Hippocampal formation (tissue), 2 donors: ENCODE measurements at places on chromosomes 5 and 9.

DNA sequence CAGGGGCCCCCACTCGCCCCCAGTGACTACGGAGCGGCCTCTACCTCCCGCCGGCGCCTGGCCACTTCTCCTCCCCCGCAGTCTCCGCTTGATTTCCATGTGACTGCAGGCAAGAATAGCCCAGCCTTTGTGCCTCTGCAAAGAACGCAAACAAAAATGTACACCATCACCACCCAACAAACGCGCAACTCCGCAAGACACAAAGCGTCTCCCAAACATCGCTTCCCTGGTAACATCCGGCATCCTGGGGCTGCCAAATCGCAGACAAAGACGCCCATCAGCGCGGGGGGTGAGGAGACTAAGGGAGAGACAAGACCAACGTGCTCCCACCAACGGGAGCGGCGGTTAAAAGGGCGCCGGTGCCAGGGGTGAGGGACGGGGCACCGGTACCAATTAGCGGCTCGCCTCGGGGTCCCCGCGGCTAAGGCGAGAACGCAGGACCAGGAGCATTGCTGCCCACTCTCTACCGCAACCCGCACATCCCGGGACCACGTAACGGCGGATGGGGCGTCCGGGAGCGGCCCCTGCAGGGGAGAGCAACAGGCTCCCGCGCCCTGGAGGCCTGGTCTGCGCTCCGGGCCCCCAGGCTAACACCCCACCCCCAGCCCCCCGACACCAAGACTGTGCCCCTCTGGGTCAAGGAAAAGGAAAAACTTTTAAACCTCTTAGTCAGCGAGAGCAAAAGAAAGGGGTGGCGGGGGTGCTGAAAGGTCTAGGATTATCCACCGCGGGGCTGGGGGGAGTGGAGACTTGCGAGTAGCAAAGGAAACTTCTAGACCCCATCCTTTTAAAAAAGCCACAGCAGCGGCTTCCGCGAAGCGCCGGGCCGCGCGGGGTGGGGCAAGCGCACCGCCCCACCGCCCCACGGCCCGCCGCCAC is 885 bp downstream of the MPDZ start:
- DNase-seq, result peak; percentile 66

- peak; percentile 51 for DNase-seq
These were observed 60.7 kb downstream of the MED27 start for GRCh38 chr9:132018957-132019405.

- peak; percentile 40 for DNase-seq
These were observed 644 bp downstream of the NIM1K start for GRCh38 chr5:43192558-43193180.

DNA sequence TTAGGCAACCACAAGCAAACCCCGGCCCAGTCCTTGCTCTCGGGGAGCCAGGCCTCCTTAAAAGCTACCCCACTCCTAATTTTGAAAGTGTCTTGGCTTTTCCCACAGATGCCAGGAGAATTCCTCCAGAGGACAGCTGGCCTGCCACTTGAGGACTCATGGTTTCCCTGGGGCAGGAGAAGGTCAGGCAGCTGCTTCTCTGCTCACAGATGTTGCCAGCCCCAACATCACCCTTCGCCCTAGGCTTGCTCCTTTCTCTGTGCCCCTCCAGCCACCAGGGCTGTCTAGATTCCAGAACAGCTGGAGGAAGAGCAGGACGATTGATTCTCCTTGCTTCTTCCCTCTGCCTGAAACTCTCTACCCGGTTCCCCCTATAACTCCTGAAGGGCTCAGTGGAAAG is 8.5 kb downstream of the GGTA1 start:
- no peak for DNase-seq

DNA sequence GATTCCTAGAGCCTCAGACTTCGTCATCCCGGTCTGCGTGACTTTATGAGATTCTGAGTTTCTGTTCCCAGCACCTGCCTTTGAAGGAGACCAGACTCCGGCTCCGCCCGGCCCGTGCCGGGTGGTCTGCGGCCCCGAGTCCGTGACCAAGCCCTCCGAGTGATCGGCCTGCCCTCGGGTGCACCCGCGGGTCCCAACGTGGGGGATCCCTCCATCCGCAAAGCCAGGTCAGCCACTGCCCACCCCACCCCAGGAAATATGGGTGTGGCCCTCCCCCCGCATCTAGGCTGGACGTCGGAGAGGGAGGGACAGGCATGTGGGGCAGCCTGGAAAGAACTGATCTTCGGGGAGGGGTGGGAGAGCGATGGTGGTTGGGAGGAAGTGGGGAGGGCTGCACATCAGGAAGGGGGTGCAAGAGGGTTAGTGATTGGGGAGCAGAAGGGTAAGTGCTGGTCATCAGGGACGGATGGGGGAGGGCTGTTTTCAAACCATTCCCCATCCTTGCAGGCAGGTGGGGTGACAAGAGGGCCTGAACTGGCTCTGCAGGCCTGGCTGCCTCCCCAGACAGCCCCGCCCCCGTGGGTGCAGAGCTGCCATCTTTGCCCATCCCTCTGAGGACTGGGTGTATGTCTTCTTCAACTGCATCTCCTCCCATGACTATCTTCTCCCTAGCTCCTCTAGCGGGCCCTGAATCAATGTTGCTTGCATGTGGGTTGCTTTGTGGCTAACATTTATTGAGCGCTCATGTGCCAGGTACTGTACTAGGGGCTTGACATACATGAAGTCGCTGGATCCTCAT is 747 bp downstream of the LRSAM1 start:
- DNase-seq, result no peak

DNA sequence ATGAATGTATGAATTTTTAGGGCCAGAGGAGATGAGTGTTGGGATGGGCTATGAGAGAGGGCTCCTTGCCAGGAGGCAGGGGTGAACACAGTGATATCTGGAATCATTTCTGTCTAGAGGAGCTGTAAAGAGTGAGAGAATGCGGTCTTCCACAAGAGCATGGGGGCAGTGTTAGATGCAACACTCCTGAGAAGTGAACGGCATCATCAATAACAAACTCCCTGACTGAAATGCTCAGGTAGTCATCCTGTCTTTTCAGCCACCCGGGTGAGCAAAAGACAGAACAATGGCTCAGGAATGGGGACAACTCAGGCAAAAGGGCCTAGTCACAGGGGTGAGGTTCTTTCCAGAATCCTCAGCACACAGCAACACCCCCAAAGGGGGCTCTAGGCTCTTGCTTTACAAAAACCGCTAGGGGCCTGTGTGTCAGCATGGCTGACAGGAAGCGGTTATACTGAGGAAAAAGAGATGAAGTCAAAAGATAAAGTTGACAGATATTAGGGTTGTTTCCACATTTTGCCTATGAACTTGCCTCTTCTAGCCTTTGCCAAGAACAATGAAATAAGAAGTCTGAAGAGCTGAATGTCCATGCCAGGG is 104.6 kb upstream of the LRRTM2 start:
- no peak for DNase-seq
